HT1080 (cell line): ENCODE measurements at places on chromosomes 12 and 14. TPM values are rescaled to one million over a fixed set of nuclear protein-coding genes. Genes with fewer than 3 reads are reported as not detected.

Gene SLC48A1
- total RNA-seq = 11.7 and 13.3 TPM in 2 replicates

- DNase-seq = no peak
These were observed 51.5 kb downstream of the SLC38A4 start for GRCh38 chr12:46774322-46774633.

GRCh38 chr12:107236824-107237511 is 143.6 kb upstream of the CRY1 start:
- peak; percentile 98 for DNase-seq

- no peak for DNase-seq
These were observed 27.1 kb downstream of the DIO3 start for GRCh38 chr14:101588286-101588975.

GRCh38 chr12:3436461-3437065 is 54.4 kb upstream of the PRMT8 start:
- no peak for DNase-seq

DNA sequence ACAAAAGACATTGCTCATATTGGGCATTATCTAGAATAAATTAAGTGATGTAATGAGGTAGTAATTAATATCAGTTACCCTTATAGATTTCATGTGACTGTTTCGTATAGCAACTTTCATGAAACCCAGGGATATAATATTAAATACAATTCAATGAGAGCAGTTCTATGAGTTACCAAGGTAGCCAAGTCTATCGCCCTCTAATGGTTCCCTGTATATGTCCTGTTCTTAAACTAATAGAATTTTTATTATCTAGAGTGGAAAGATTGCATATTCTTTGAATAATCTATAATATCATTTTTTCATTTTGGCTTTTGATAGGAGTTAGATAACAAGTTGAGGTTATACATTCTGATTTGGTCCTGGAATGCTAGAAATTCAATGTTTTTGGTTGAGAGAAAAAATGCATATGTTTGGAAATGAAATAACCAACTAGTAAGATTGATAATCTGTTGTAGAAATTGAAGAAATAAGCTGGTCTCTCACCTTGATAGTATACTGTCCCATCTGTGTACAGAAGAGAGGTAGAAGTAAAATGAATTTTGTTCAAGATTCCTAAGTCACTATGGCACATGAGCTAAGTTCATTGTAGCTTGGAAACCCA is 59.7 kb downstream of the SCFD1 start:
- no peak for DNase-seq

GRCh38 chr12:86389949-86390348 is 133.8 kb upstream of the MGAT4C start:
- DNase-seq = peak; percentile 34

Gene SDR9C7
- total RNA-seq = not detected in 2 replicates

DNA sequence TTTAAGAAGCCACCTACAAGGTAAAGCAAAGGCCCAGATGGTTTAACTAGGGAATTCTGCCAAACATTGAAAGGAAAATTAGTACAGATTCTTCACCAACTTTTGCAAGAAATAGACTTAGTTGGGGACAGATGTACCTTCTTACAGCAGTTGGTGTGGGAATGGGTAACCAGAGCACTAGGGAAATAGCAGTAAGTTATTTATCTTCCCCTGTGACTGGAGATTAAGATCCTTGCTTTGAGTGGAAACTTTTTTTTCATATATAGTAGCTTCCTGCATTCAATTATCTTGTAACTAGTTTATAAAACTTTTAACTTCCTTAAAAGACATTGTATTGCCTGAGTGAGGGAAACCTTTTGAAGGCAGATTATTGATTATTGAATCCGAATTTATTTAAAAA is 44.2 kb downstream of the ARID2 start:
- DNase-seq = no peak

GRCh38 chr12:59843260-59843843 is 247.5 kb downstream of the SLC16A7 start:
- no peak for DNase-seq

Gene FOXA1
- total RNA-seq = 2.7 and 3.2 TPM in 2 replicates

Gene KRT86
- 1.2 TPM in 2 replicates for total RNA-seq

DNA sequence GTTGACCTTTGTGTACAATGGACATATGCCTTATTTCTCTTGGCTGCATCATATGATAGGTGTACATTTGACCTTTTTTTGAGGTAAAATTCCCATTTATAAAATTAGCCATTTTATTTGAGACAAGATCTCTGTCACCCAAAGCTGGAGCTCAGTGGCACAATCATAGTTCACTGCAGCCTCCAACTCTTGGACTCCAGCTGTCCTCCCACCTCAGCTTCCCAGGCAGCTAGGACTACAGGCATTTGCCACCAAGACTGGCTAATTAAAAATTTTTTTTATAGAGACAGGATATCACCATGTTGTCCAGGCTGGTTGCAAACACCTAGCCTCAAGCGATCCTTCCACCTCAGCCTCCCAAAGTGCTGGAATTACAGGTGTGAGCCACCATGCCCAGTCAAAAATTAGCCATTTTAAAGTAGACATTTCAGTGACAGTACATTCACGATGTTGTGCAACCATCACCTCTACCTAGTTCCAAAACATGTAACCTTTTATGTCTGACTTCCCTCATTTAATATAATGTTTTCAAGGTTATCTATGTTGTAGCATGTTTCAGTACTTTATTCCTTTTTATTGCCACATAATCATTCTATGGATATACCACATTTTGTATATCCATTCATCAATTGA is 5.4 kb downstream of the G2E3 start:
- DNase-seq = no peak

Gene DNAJC22
- total RNA-seq = 8.3 and 9.1 TPM in 2 replicates

Gene LAG3
- 0.20 and 2.0 TPM in 2 replicates for total RNA-seq

GRCh38 chr14:99612738-99613330 is 8.8 kb upstream of the CCDC85C start:
- no peak for DNase-seq

- DNase-seq = no peak
These were observed 326.8 kb downstream of the SYT1 start for GRCh38 chr12:79191391-79191790.

GRCh38 chr14:32329146-32329545 is at the start of gene AKAP6:
AKAP6 (plus strand) TSS chr14:32329298; CDS start chr14:32433494, 104,196 bp downstream.
- DNase-seq = no peak

GRCh38 chr12:44021471-44021971 is 185.6 kb downstream of the TMEM117 start:
- no peak for DNase-seq

Gene CCDC196
- total RNA-seq = not detected in 2 replicates

Gene CABP1
- not detected in 2 replicates for total RNA-seq

DNA sequence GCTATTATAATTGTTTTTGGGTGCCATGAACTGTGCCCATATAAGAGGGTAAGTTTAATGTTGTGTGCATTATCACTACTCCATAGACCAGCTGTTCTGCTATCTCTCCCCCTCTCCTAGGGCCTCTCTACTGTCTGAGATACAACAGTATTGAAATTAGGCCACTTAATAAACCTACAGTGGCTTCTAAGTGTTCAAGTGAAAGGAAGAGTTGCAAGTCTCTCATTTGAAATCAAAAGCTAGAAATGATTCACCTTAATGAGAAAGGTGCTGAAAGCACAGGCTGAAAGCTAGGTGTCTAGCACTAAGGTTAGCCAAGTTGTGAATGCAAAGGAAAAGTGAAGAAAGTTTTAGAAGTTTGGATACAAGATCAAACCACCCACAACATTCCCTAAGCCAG is 168.0 kb downstream of the SLC16A7 start:
- DNase-seq = no peak

- no peak for DNase-seq
These were observed 4.9 kb downstream of the SVOP start for GRCh38 chr12:109016016-109016415.

- DNase-seq = peak; percentile 92
These were observed 2.6 kb downstream of the IFFO1 start for GRCh38 chr12:6553051-6553868.

Gene SLC22A17
- total RNA-seq = 1.2 and 5.5 TPM in 2 replicates

GRCh38 chr12:131383741-131384543 is 326.9 kb upstream of the SFSWAP start:
- no peak for DNase-seq

Gene PDE3A
- total RNA-seq = 0.40 and 0.43 TPM in 2 replicates

DNA sequence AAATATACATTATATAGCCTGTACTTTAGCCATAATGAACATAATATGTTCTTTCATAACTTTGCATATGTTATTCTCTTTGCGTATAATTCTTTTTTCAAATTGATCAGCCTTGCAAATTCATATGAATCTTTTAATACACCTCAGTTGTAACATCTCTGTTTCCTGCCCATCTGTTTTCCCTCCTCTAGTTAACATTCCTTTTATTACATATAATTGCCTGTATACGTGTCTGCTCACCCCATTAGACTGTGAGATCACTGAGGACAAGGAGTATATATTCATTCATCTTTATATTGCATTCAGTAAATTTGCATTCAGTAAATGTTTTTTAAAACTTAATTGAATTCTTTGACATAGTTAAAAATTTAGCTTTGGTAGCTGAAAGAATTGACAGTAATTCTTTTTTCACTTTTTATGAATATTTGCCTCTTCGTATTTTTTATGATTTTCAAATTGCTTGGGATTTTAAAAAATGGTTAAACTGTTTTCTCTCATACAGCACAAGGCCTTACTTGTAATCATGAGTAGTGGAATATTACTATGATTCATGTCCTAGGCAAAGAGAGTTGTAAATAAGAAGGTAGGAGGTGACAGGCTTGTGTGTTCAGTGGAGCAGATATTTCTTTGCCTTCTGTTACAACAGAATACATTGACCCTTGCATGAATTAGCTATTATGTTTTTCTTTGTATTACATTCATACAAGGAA is 32.8 kb upstream of the KLHL42 start:
- no peak for DNase-seq

DNA sequence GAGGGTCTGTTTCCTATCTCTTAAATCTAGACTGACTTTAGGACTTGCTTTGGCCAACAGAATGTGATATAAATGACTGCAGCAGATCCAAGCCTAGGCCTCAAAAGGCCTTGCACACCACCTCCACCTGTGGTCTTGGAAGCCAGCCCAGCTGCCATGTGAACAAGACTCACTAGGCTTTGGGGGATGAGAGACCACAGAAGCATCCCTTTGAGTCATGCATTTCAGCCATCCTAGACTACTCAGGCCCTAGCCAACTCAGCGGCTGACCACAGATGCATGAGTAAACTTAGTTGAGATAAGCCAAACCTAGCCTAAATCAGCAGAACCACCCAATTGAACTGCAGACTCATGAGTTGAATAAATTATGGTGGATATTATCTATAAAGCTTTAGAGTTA is 87.7 kb downstream of the KCNH5 start:
- DNase-seq = peak; percentile 97

- peak; percentile 16 for DNase-seq
These were observed 118.7 kb downstream of the KSR2 start for GRCh38 chr12:117850048-117850447.

- no peak for DNase-seq
These were observed 70.4 kb upstream of the PTPRQ start for GRCh38 chr12:80373666-80374065.

- no peak for DNase-seq
These were observed 201.2 kb downstream of the ANO4 start for GRCh38 chr12:100995771-100996170.
